ENCODE measurements at places on chromosomes 5 and 9.

DNA sequence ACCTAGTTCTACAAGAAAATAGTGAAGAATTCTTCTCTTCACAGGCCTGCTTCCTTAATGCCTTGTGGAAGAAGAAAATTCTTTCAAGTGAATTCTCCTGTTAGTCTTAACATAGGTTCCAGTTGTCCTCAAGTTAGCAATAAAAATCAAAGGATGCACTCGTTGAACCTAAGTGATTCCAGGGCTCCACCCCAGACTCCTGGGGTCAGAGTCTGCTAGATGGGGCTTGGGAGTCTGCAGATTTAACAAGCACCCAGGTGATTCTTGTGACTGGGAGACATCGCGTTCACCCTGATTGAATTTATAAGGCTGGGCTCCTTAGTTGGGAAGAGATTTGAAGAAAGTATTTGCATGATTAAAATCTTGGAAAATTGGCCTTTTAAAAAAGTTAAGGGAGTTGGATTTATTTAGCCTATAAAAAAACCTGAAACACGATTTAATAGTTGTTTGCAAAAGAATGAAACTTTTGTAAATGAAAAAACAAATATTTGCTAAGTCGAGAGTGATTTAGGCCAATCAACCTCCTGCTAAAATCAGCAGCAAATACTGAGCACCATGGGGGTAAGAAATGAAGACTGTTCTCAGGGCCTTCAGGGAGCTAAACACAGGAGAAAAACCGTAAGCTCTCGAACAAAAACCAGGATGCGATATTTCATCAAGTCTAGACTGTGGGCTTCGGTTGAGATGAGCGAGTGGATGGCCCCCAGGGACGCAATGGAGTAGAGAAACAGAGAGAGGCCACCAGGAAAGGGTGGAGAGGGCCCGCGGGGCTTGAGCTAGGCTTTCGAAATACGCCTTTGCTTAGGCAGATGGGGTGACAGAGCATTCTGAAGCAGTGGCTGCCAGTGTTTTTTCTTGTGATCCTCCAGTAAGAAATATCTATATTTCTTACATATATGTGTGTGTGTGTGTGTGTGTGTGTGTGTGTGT is 86.9 kb upstream of the TTC23L start:
- DNase-seq, result no peak

- DNase-seq, result no peak
Measured at GRCh38 chr9:123337971-123338370, 18.0 kb upstream of the CRB2 start.

DNA sequence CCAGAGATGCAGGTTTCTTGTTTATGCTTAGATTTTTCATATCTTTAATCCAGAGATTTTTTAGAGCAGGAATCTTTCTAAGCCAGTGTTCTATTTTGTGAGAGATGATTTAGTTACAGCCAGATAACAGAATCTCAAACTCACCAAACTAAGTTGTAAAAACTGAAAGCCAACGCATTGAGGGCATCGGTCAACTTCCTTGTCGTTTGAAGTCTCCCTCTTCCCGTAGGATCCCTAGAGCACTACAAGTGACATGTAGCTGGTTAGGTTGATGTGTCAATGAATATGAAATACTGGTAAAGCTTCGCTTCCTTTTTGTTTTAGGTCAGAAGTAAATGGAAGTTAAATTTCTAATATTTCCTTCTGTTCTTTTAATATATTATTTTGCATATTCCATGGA is 139.6 kb downstream of the YIPF5 start:
- no peak for DNase-seq

- no peak for DNase-seq
Measured at GRCh38 chr5:39432696-39433530, 8.1 kb upstream of the DAB2 start.

DNA sequence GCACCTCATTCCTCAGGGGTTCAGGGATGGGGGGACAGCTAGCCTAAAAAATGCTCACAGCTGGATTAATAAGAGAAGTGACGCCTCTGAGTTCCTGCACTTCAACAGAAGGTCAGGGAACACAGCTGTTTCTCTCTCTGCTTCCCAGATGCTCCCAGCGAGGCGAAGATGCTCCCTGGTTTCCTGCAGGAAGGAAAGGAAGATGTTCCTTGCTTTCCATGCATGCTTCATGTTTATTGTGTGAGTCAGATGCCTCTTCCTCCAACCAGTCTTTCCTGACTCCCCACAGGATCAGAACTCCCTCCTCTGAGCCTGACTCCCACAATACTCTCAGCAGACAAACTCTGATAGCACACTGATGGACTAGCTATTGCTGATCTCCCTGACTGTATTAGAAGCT is 71.9 kb downstream of the MFAP3 start:
- DNase-seq, result peak; percentile 65

DNA sequence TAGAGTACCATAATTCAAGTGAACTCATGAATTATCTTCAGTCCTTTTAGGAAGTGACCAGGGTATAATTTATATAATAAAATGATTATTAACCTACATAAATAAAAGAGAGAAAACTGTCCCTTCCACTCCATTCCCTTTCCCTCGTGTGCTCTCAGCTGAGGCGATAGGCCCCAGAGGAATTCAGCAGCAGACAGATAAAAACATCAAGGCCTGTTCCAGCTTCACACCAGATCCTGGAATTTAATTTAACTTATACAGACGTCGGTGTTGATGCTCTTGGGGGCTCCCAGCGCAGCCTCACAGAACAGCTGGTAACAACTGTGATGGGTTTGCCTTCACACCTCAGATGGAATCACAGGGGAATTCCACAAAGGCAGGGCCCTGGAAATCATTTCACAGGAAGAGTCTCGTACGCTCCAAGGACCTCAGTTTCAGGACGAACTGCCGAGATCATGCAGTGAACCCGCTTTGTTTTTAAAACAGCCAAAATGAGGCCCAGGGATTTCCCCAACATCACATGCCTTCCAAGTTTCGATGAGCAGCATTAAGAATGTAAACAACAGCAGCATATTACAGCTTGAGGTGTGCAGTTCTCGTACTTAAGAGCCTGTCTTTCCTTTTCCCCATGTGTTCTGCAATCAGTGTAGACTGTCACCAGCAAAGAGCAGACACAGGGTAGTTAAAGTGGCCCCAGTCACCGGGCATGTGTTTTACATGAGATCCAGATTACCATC is 73.6 kb upstream of the ALDH1B1 start:
- peak; percentile 12 for DNase-seq

GRCh38 chr5:140568443-140569063 is 3.9 kb downstream of the SLC35A4 start:
- no peak for DNase-seq

GRCh38 chr5:19564036-19564435 is 424.0 kb downstream of the CDH18 start:
- DNase-seq, result no peak

- no peak for DNase-seq
Measured at GRCh38 chr5:167985373-167985772, 306.1 kb upstream of the WWC1 start.

GRCh38 chr9:129283291-129283691 is 105.2 kb upstream of the IER5L start:
- no peak for DNase-seq

- no peak for DNase-seq
Measured at GRCh38 chr5:69329905-69330489, 2.6 kb downstream of the CCDC125 start.

DNA sequence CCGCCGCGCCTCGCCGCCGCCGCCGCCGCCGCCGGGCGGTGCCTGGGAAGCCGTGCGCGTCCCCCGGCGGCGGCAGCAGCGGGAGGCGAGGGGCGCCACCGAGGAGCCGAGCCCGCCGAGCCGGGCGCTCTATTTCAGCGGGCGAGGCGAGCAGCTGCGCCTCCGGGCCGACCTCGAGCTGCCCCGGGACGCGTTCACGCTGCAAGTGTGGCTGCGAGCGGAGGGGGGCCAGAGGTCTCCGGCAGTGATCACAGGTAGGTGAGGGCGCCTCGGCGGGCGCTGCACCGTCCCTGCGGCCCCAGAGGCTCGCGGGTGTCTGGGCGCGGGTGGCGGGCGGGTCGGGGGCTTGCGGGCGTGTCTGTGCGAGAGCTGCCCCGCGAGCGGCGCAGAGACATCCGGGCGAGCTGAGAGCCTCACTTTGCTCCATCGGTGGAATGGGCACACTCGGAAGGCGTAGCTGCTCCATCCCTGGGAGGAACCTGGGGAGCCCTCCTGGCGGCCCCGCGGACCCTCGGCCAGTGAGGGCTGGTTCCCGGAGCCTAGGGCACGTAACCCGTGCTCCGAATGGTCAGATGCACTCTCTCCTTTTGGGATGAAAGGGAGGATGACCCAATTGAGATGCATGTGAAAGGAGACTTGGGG is 864 bp downstream of the PAPPA start:
- DNase-seq, result peak; percentile 44

GRCh38 chr5:107121793-107122519 is 548.8 kb downstream of the EFNA5 start:
- no peak for DNase-seq

DNA sequence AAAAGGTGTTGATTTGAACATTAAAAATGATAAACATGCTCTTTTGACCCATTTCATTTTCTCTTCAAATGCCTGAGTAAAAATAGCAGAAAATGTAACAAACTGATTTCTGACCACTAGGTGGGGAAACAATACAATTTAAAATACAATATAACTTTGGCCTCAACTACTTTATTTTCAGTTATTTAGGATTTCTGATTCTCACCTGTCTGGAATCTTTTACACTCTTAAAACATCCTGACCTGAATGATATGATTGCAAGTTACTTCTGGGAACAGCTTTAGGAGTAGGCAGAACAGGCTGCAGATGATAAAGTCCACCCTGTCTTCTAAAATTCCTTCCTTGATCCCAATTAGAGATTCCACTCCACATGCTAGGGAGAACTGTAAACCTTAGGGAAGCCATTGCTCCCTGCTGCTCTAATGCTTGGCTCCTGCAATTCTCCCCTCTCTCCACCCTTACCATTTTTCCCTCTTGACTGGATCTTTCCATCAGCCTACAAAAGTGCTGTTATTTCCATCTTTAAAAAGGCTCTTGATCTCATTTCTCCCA is 70.3 kb downstream of the FYB1 start:
- peak; percentile 37 for DNase-seq

- DNase-seq, result no peak
Measured at GRCh38 chr9:109245310-109245897, 75.5 kb downstream of the EPB41L4B start.

DNA sequence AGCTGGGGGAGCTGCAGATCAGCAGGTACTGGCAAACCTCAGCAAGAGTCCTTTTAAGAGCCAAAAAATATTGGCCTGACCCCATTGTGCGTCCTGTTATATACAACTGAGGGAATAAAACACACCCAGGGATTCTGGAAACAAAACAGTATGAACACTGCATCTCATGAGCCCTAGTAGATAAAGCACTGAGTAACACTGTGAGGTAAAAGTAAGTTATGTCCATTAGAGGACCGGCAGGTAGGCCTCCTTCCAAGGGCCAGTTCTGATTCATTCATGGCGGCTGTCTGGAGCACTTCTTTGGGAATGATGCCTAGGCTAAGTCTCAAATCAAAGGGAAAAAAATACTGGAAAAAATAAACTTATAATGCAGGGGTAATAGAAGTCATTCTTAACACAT is 64.9 kb downstream of the PDE4D start:
- DNase-seq, result no peak

DNA sequence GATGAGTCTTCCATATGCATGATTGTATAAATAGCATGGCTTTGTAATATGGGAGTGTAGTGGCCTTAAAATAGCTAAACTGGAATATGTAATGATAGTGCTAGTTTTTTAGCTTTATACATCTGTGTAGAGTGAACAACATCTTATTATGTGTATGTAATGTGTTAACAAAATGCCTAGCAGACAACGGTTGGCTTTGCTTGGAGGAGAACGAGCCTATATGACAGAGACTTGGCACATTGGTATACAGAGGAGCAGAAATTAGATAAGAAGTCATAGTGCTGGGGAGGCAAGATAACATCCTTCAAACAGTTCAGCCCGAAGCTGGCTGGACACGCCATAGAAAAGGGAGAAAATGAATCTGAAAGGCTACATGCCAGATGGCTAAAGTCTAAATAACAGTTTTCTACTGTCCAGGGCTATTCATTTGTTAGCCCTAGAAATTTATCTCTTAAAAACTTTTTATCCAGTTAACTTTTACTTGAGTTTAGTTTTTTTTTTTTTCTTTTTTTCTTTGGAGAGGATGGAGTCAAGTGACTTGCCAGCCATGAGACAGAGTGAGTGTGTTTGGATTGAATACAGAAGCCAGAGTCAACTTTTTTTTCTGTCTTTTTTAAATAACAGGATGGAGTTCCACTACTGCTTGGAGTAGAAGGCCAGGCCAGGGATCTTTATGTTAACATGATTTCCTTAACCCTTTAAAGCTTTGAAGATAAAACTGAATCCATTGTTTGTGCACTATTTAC is 214.4 kb upstream of the ACTBL2 start:
- DNase-seq, result no peak

GRCh38 chr5:160071516-160071915 is 47.7 kb downstream of the PWWP2A start:
- DNase-seq, result peak; percentile 45

- no peak for DNase-seq
Measured at GRCh38 chr5:39577529-39577928, 152.7 kb upstream of the DAB2 start.

GRCh38 chr9:115058175-115058574 is 59.8 kb downstream of the TNC start:
- peak; percentile 66 for DNase-seq

GRCh38 chr5:72554897-72555296 is 47.7 kb upstream of the ZNF366 start:
- no peak for DNase-seq

GRCh38 chr9:92141144-92142129 is 26.2 kb upstream of the SPTLC1 start:
- DNase-seq, result peak; percentile 38

DNA sequence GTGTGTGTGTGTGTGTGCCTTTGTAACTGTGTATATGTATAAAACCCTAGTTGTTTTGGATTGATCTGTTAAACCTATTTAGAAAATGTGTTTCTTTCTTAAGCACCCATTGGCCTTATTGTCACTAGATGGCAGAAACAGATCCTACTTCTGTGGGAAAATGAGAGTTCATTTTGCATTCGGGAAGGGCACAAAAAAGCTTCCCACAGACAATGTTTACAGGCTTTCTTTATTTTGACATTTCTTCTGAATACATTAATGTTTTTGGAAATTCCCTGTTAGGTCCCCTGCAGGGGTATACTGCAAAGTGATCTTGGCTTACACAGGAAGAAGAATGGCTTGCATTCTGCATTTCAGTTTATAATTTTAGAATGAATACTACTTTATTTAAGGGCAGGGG is 481.8 kb upstream of the ARRDC3 start:
- no peak for DNase-seq

GRCh38 chr5:82349652-82350051 is 71.5 kb upstream of the RPS23 start:
- no peak for DNase-seq

- DNase-seq, result peak; percentile 12
Measured at GRCh38 chr9:34589636-34590380, at the start of gene CNTFR. TSS of gene CNTFR (minus strand) at chr9:34589724. CDS start at chr9:34568981, 20,743 bp downstream.
